ENCODE measurements at places on chromosomes 7 and 10.

DNA sequence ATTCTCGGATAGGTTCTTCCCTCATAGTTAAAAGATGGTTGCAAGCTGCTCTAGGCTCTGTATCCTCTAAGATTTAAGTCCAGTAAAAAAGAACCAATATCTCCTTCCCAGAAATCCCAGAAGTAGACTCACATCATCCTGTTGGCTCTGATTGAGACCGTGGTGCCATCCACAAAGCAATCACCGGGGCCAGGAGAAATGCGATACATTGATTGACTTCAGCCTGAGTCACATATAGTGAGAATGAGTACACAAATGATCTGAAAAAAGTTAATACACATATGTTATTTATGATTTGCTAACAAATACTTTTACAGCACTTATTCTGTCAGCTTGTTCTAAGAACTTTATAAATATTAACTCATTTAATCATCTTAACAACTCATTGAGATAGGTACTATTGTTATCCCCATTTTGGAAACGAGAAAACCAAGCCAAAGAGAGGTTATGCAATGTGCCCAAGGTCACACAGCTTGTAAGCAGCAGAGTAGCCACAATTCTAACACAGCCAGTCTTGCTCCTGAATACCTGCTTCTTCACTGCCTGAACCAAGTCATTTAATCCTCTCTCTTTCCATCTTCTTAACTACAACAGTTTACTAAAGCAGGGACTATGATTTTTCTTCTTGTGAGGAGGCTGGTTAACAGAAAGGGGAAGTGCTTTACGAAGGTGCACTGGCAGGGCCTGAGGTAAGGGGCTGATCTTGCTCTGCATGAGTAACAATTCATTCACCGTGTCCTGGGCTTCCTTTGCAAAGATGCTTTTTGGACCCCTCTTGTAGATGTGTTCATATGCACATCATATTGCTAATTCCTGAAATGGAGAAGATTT is 177.0 kb downstream of the REEP3 start:
- no peak for DNase-seq

DNA sequence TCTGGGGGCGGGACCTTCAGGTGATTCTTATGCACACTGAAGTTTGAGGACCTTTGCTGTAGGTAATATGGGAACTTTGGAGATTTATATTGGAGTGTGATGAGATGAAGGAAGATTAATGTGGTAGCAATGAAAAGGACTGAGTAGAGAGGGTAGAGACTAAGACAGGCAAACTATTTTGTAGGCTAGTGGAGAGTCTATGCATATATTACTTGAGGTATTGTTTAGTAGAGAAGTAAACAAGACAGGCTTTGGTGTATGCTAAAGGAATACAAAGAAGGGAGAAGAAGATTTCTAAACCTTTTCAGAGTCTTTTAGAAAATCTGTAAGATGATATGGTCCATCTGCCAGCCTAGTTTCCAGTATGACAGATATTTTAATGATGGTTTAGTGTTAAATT is 129.1 kb downstream of the EXOC4 start:
- DNase-seq = no peak

GRCh38 chr10:96896884-96897589 is 64.9 kb downstream of the LCOR start:
- DNase-seq = no peak

- DNase-seq = no peak
Measured at GRCh38 chr10:76968483-76968882, 669.1 kb downstream of the KCNMA1 start.
